ENCODE measurements at places on chromosomes 11 and 22.

- DNase-seq = no peak
Observed at GRCh38 chr11:129435499-129436245, 60.0 kb downstream of the BARX2 start.

DNA sequence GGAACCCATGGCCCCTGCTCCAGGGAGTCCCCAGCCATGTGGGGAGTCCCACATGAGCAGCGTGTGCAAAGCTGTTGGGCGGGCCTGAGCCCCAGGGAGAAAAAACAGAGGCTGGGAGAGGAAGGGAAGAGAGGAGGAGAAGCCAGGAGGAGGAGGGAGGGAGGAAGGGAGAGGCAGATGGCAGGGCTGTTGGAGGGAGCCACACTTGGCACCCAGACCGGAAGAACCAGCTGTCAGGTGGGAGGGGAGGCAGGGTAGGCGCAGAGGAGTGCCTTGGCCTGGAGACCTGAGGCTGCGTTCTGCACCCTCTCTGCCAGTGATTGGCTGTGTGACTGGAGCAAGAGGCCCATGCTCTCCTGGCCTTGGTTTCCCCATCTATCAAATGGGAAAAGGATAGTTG, 6.7 kb downstream of the SYNGR1 start:
- DNase-seq = no peak

GRCh38 chr11:13101644-13102512, 92.8 kb downstream of the RASSF10 start:
- no peak for DNase-seq

- DNase-seq = no peak
Observed at GRCh38 chr11:120192831-120193625, 17.8 kb upstream of the OAF start.

- no peak for DNase-seq
Observed at GRCh38 chr11:69358398-69359020, 64.6 kb downstream of the MYEOV start.

- no peak for DNase-seq
Observed at GRCh38 chr11:46134540-46134939, 13.3 kb upstream of the PHF21A start.

DNA sequence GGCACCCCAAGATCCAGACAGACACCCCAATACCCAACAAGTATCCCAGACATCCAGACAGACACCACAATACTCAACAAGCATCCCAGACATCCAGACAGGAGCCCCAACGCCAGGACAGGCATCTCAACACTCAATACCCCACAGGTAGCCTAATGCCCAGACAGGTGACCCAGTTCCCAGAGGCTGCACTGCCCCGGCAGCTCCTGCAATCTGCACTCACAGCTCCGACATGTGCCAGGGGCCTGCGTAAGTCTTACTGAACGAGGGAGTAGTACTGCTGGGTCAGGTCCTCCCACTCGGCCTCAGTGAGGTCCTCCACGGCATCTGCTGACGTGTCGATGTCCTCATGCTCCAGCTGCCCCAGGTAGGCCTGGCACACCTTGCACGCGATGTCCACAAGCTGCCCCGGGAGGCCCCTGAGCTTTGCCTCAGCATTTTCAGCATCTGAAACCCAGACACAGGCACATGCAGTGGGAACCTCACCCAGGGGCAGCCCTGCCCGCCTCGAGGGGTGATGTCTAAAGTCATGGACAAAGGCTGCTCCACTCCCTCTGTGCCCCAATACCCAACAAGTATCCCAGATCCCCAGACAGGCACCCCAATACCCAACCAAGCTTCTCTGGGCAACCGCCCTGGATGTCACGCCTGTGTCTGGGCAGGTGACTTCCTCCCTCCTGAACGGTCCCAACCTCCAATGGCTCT, 16.6 kb downstream of the TTLL8 start:
- no peak for DNase-seq

GRCh38 chr11:4704054-4704789, at the start of gene MMP26:
MMP26 (plus strand) TSS chr11:4704784.
- DNase-seq = no peak

- no peak for DNase-seq
Observed at GRCh38 chr11:121249039-121249663, 43.4 kb upstream of the SC5D start.

GRCh38 chr22:35952576-35952975, 76.0 kb downstream of the RBFOX2 start:
- no peak for DNase-seq

DNA sequence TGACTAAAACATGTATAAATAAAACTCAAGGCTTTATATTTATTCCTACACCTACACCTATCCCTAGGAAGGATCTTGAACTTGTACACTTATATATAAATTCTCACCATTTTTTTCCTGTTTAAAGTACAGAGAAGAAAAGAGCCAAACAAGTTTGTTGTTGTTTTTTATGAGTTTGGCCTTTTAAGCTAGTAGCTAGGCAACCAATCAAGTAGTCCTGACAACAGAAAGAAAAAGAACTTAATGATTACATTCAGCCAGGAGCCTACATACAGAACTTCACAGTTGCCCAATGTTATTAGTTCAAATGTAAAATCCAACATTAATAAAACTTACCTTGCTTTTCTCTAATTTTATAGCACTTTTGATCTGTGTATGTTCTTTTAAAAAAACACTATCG, 316.2 kb downstream of the SOX6 start:
- DNase-seq = no peak

GRCh38 chr11:129391821-129392220, 16.2 kb downstream of the BARX2 start:
- no peak for DNase-seq

GRCh38 chr11:118872403-118872821, 11.3 kb upstream of the CXCR5 start:
- DNase-seq = no peak

All from brain pericyte (primary cell).